ENCODE measurements at places on chromosomes 5 and 9.

GRCh38 chr5:89536020-89536419, 653.0 kb upstream of the MEF2C start:
- DNase-seq, result no peak

GRCh38 chr5:140108093-140109017, 5.6 kb upstream of the PURA start:
- no peak for DNase-seq

- no peak for DNase-seq
Measured at GRCh38 chr9:24912767-24913166, 367.1 kb upstream of the IZUMO3 start.

GRCh38 chr5:64632251-64632650, 58.1 kb upstream of the SHISAL2B start:
- no peak for DNase-seq

- no peak for DNase-seq
Measured at GRCh38 chr9:36746415-36746814, 173.7 kb downstream of the MELK start.

- DNase-seq, result no peak
Measured at GRCh38 chr9:7121055-7121454, 363.3 kb downstream of the KDM4C start.

DNA sequence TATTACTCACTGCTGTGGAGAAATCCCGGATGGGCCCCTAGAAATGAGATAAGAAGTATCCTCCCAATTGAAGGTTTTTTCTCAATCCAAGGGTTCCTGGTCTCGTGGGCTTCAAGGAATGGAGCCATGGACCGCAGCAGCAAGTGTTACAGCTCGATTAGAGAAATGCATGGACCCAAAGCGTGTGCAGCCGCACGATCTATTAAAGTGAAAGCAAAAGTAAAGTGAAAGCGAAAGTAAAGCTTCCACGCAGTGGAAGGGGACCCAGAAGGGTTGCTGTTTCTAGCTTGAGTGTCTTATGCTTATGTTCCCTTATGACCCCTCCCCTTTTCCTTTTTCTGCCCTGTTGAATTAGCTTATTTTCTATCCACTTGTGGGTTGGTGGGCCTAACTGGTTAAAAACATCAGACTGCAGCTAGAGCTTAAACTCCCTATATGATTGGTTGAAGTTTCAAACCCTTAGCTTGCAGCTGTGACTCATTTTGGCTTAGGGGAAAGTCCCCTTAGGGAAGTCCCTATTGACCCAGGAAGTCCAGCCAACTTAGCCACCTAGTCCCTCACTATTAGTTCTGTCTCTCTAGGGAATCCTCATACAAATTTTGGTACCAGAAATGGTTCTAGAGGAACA, 1111.8 kb downstream of the TAF11L14 start:
- DNase-seq, result peak; percentile 10

- DNase-seq, result no peak
Measured at GRCh38 chr5:9439531-9440292, 106.2 kb downstream of the SEMA5A start.

GRCh38 chr9:105975886-105976645, 281.7 kb downstream of the TMEM38B start:
- no peak for DNase-seq

DNA sequence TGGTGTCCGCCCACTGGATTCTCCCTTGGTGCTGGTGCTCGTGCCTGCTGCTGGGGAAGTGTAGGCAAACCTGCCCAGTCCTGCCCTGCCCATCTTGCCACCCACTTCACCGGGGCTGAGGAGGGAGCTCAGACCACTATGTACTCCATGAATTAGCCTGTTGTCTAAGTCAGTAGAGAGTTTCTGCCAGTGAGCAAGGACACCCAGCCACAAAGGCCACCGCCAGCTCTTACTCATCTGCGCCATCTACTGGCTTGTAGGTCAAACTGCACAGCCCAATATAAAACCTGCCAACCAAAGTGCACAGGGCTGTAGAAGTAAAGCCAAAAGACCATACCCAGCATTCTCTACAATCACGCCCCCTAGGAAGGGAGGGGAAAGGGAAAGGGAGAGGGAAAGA, 102.3 kb downstream of the GLIS3 start:
- DNase-seq, result no peak

- DNase-seq, result no peak
Measured at GRCh38 chr5:55638051-55638450, 74.1 kb downstream of the SLC38A9 start.

DNA sequence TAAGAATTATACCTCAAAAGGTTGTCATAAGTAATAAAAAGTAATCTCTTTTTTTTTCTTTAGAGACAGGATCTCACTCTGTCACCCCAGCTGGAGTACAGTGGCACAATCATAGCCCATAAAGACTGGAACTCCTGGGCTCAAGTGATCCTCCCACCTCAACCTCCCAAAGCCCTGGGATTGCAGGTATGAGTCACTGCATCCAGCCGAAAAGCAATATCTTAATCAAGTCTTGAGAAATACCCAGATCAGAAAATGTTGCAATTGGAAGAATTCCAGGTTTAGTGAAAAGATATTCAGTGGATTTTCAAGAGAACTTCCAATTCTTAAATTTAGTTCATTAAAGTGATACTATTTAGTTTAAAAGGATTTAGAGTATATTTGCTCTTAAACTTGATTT, 40.9 kb upstream of the IDNK start:
- DNase-seq, result no peak

- DNase-seq, result no peak
Measured at GRCh38 chr5:88675708-88676636, 207.0 kb downstream of the MEF2C start.

DNA sequence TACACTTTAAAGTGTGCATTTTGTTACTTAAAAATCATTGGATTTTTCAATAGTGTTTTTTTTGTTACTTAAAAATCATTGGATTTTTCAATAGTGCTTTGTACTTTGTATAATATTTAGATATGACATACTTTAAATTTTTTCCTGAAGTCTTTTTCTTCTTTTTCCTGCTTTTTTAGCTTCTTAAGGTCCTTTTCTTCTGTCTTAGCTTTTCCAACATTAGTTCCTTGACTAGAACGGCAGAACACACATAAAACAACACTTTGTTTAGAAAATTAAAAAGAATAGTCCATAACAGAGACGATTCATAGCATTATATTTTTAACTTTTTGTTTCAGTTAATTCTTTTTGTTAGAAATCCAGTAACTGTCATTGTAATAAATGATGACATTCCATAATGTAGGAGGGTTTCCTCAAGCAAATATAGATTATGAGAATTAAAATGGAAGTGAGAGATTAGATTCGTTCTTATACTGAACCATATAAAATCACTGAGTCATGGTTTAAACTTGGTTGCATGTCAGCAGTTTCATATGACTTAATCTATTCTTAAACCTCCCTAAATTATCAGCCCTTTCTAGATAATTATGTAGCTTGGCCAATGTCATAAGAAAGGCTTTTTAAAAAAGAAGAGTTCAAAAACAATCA, 45.3 kb upstream of the RICTOR start:
- DNase-seq, result no peak

DNA sequence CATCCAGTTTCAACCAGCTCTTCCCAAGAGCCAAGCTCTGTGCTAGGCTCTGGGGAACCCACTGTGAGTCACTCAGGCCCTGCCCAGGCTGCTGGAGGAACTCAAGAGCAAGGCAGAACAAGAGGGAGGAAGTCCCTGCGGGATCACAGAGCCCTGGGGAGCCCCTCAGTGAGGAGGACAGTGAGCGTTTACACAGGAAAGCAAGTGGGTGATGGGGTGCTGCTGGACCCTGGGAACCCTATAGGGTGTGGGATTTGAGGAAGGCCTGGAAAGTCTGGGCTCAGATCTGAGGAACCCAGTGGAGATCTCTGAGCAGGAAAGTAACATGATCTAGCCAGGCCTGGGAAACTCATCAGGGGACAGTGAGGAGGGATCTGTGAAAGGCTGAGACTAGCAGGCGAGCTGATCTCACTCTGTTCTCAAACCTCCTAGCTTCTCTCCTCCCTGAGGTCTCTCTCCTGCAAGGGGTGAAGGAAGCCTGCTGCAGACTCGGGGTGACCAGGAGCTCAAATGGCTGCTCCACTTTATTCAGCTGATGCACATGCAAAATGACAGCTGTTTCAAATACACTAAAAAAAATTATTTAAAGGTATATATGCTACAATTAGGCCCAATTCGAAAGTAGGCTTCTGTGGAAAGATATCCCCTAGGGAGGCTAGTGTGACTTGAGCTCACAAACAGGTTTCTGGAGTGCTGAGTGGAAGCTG, 70.0 kb downstream of the SHB start:
- DNase-seq, result no peak

DNA sequence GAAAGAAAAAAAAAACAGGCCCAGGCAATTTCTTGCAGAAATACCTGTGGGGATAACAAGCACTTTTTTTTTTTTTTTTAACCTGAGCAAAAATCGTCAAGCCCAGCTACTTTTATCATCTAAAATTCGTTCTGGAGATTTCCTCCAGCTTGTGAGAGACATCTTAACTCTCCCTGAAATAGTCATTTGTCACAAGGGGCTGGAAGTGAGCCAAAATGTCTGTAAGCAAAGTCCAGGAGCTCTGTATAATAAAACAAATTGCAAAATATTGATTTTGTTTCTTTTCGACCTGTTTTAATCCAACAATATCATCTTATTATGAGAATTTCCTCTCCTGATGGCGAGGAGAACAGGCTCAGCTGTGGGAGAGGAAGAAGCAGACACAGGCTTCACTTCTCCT, 168.4 kb downstream of the TTLL11 start:
- no peak for DNase-seq

DNA sequence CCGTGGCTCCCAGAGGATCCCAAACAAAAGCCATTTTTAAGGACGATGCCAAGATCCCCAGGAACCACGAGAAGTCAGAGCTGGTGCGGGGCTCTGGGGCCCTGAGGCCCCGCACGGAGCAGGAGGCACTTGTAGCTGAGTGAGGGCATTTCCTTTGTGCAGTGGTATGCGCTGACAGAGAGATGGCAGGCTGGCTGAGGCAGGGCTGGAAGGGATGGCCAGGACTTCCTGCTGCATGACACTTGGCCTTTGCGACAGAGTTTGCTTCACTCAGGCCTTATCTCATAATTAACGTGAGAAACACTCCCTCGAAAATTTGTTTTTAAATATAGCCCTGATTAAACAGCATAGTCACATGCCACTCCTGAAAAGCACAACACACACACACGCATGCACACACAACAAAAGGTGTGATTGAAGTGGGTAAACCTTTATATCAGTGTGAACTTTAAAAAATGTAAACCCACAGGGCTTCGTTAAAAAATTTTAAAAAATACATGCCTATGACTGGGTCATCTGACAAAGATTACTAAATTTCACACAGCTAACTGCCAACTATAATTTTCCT, 536.6 kb downstream of the PDE4D start:
- DNase-seq, result no peak

GRCh38 chr9:134620751-134621557, 20.6 kb upstream of the COL5A1 start:
- DNase-seq, result no peak

DNA sequence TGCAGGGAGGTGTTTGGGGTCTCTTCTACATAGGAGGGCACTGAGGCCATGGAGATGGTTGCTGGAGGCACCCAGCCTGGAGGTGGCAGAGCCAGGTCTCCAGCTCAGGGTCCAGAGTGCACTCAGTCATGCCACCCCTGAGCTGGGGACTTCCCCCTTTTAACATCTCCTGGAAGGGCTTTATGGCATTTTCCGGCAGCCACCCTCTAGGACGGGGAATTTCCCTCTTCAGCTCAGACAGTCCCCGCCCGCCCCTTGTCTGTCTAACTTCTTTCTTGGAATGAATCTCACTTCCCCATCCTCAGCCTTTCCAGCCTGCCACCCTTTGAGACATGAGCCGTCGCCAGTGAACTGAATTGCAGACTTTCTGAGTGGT, 49.9 kb downstream of the COL15A1 start:
- DNase-seq, result peak; percentile 19

DNA sequence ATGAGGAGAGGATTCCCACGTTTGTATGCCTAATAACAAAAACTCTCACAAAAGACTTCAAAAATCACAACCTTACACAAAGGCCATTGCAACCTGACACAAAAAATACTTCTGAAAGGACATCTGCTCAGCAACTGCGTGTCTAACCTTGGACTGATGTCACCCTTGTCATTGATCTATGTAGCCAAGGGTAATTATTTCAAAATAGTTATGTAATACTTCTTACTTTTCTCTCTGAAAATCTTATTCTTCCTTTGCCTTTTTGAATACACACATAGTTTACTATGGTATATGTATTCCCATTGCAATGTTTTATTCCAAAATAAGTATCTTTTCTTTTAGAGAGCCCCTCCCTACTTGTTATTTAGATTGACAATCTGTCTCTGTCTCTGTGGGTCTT, 355.3 kb downstream of the MSX2 start:
- no peak for DNase-seq

- no peak for DNase-seq
Measured at GRCh38 chr9:109912726-109913460, 132.9 kb downstream of the PALM2AKAP2 start.

Data from stimulated activated CD8-positive, alpha-beta memory T cell treated with anti-CD3 and anti-CD28 coated beads, Interleukin-15, amount 100 ng/mL, for 48 hours (primary cell).